ENCODE measurements at places on chromosomes 3 and 15.

GRCh38 chr3:148372206-148372875 is 325.4 kb upstream of the AGTR1 start:
- DNase-seq = no peak

- DNase-seq = no peak
These were observed 35.1 kb downstream of the P2RY1 start for GRCh38 chr3:152870027-152870426.

DNA sequence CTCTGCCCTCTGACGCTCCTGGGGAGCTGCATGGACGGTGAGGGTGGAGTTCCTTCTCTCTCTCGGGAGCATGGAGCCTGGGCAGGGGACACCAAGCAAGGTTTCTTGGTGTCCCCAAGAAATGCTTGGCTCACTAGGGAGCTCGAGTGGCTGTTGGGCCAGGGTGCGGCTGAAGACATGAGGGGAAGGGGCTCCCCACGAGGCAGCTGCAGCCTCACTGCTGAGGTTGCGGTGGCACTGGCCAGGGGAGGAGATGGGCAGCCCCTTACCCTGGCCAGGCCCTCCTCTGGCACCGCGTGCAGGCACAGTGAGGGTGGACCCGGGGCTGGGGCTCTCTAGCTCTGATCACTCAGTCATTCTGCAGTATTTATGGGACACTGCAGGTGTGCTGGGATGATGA is 43.5 kb upstream of the SLC41A3 start:
- DNase-seq = no peak

DNA sequence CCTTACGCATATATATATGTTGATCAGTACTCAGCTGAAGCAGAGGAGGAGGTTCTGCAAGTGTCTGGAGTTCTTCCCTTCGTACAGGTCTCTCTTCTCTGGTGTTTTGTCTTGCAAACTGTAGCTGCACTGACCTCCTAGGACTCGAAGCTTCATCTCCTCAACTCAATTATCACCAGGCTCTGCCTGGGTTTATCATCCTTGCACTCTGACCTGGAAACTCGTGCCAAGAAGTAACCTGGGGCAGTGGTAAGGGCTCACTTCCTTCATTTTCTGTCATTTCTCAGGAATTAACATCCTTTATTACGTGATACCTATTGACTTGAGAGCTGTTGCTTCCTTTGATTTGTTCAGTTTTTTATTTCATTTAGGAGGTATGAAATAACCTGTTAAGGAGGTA is 14.4 kb downstream of the REC114 start:
- no peak for DNase-seq

GRCh38 chr15:27820232-27820631 is 278.9 kb downstream of the OCA2 start:
- DNase-seq = no peak

GRCh38 chr15:52379395-52380106 is 83.9 kb upstream of the MYO5C start:
- DNase-seq = no peak

GRCh38 chr3:45170096-45170495 is 23.9 kb upstream of the CDCP1 start:
- DNase-seq = no peak

DNA sequence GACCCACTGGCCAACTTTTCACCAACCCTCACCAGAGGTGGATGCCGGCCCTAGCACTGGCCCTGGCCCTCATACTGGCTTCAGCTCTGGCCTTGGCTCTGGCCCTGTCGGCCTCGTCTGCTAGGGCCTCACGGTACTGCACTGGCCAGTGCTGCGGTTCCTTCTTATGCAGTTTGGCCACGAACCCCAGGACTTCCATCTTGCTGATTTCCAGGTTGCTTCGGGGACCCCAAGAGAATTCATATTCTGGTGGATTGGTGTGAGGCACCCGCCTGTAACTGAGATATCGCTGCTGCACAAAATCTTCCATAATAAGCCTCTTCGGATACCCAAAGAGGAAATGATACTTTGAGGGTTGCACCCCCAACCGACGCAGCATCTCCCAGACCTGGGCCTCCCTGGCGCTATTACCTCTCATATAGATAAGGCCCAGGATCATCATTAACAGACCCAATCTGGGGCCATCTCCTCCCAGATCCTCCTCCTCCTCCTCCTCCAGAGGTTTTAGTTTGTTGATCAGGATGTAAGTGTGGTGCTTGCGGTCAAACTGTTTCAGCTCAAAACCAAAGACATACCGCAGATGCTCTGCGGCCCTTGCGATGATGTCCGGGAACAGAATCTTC is 883 bp downstream of the MAGEF1 start:
- DNase-seq = no peak

- DNase-seq = no peak
These were observed 9.9 kb downstream of the FILIP1L start for GRCh38 chr3:100104442-100104798.

DNA sequence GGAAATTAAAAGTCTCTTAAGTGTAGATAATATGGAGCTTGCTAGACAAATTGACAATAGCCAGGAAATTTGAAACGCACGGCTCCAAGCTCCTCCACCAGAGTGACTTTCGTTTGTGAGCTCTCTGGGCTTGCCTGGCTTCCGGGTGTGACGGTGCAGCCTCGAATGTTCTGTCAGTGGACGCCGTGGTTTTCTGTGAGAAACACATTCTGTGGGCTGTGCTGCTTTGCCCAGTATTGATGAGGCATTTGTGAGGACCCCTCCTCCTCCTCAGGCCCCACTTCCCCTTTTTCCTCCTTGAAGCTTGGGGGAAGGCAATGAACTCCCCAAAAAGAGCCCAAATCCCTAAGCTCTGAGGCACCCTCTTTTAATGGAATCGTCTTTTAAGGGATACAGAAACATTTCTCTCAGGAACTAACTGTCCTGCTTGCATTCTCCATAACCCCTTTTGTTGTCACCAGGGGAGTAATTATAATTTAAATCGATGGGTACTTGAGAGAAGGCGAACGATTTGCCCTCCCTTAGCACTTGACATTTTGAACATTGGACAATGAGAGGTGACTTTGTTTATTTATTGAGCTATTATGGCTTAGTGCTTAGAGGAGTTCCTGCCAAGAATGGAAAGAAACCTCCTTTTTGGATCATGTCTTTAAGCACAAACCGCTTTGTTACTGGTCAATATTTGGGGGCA is 40.8 kb downstream of the POLR2M start:
- no peak for DNase-seq

- no peak for DNase-seq
These were observed 44.6 kb downstream of the RFX7 start for GRCh38 chr15:56199038-56199437.

DNA sequence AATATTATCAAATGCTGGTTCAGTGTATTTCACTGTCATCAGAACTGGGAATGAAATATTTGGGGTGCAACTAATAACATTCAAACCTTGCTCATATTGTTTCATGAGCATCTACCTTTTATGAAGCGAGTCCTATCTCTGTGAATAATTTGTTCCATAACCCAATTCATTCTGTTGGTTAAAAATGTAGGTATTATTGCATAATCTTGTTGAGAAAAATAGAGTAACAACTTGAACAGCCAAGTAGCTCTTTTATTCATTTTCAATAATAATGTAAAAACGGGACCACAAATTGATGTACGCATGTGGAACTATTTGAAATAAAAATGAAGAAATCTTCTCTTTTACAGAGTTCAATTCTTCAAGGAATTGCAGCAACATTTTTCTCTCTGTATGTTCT is 30.1 kb upstream of the TBC1D5 start:
- DNase-seq = no peak

DNA sequence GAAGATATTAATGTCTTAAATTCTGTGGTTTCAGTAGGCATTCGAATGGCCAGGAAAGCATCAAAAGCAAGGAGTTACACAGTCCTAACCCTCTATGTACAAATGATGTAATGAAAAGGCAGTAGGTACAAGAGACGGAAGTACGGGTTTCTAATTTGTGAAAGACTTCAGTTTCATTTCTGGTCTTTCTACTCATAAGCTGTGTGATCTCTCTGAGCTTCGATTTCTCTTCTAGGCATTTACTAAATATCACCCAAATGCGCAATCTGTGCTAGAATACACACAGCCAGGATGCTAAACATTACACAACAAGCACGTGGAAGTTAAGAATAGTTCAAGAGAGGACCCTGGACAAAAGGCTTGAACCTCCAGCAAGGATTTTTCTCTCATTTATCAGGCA is 17.9 kb upstream of the STIMATE start:
- no peak for DNase-seq

GRCh38 chr3:9301091-9301490 is 51.6 kb upstream of the SRGAP3 start:
- no peak for DNase-seq

GRCh38 chr3:67192466-67192865 is 194.4 kb downstream of the KBTBD8 start:
- no peak for DNase-seq

DNA sequence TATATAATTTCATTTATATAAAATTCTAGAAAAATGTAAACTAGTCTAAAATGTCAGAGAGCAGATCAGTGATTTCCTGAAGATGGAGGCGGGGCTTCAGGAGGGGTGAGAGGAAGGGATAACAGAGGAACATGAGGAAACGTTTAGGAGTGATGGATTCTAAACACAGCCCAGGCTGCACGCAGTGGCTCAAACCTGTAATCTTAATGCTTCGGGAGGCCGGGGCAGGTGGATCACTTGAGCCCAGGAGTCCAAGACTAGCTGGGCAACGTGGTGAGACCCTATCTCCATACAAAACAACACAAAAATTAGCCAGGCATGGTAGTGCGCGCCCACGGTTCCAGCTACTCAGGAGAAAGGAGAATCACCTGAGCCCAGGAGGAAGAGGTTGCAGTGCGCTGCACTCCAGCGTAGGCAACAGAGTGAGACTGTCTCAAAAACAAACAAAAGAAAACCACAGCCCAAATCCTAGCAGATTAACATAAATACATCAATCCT is 18.0 kb upstream of the IQCF1 start:
- DNase-seq = no peak

GRCh38 chr15:50355980-50356379 is 982 bp upstream of the GABPB1 start:
- DNase-seq = no peak

- DNase-seq = no peak
These were observed 24.3 kb upstream of the RPL14 start for GRCh38 chr3:40432793-40433192.

DNA sequence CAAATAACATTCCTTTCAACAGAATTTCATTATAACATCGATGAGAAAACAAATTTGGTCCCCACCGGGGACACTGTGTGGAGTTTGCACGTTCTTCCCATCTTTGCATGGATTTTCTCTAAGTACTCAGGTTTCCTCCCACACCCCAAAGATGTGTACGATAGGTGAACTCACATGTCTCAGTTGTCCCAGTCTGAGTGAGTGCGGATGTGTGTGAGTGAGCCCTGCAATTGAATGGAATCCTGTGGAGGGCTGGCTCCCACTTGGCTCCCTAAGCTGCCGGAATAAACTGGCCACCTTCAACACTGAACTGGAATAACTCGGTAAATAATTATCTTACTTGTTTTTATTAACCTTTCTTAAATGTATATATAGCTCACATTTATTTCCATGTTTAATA is 77.0 kb downstream of the TRANK1 start:
- DNase-seq = no peak

DNA sequence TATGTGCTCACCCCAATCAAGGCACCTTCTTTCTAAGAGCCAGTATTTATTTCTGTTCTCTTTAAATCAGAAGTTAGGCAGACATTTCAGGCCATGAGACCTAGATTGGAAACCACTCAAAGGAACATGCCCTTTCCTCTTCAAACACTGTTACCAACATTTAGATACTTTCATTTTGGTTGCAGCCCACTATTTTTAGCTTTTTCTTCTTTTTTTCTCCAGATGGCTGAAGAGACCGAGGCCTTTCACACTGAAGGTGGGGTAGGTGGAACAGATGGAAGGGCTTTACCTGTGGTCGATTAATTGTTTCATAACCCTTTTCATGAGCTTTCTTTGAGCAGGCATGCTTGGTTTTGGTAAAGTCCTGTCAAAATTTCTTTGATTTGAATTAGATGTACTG is 10.9 kb upstream of the LZTFL1 start:
- DNase-seq = no peak

DNA sequence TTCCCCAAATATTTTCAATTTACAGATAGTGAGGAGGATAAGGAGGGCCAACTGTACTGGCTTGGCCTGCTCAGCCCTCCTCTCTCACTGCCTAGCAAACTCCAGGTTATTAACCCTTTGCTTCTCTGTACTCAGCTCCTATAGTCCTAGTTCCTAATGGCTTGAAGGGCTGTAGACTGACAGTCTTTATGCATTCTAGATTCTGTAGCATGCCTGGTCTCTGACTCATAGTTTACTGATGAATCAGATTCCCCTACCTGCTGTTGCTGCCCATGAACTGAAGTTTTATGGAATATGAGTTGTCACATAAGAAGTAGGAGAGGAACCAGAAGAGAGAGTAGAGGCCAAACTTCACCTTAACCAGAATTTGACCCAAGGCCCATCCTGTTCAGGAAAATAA is 27.1 kb upstream of the MAP3K13 start:
- DNase-seq = no peak

GRCh38 chr3:96813820-96814650 is at the start of gene EPHA6:
TSS of gene EPHA6 (plus strand) at chr3:96814594.
- DNase-seq = no peak

DNA sequence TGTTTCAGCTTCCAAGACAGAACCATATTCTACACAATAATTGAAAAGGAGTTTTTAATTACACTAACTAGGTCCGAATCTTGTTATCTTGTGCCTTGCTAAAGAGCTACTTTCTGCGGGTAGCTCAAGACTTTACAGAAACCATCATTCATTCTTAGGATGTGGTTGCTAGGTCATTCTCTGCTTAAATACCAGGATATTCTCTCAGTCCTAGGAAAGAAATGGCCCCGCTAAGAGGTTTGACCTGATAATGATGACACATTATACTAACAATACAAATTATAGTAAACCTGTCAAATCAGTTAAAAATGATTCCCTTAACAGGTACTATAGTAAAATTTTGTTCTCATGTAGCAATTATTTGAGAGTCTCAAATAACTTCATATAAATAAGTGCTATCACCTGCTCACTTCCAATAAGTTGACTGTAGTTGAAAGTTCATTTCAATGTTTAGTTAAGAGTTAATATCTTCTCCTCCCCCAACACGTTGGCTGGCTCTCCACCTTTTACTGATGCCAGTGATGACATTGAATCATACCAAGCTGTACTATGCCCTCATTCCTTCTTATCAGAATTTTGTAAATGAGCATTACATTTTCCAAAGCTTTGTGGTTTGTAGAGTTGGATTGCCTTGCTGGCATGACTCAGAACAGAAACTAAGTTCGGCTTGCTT is 3.6 kb upstream of the C3orf85 start:
- no peak for DNase-seq

All from activated T-helper 1 cell treated with Interleukin-2 at 50 U/mL for 16 hours (primary cell).